Uterus (tissue), 4 donors: ENCODE measurements at places on chromosomes 6 and 20. TPM values are rescaled to one million over a fixed set of nuclear protein-coding genes. Genes with fewer than 3 reads are reported as not detected.

DNA sequence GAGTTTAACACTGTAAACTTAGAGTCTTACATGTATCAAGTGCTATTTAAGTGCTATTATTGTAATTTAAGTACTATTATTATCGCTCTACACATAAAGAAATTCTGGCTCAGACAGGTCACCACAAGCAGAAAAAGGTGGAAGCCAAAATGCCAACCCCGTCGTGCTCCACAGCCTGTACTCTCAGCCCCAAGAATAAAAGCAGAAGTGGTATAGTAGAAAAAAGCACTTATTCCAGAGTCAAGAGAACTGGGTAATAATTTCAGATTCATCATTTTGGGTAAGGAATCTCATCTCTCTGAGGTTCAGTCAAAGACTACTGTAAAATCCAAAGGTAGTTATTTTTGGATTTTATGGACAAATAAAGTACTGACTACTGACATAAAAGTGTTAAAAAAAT, 943 bp downstream of the ZUP1 start:
- no peaks in the 10 kb centered on the region for H3K4me1 ChIP-seq
- no peaks in the 10 kb centered on the region for H3K27me3 ChIP-seq
- DNase-seq = no peak
- H3K27ac ChIP-seq = peak overlapping the region; percentile 66

GRCh38 chr6:17551383-17551958, 48.6 kb upstream of the FAM8A1 start:
- DNase-seq = no peak
- no peaks in the 10 kb centered on the region for H3K36me3 ChIP-seq
- no peak overlapping the region for H3K4me3 ChIP-seq
- H3K27ac ChIP-seq = no peak overlapping the region
- H3K4me1 ChIP-seq = no peaks in the 10 kb centered on the region
- H3K27me3 ChIP-seq = no peaks in the 10 kb centered on the region

The MCCD1 gene
- total RNA-seq = not detected

- H3K27me3 ChIP-seq = no peaks in the 10 kb centered on the region
- no peaks in the 10 kb centered on the region for H3K36me3 ChIP-seq
- no peak overlapping the region for H3K27ac ChIP-seq
- H3K4me1 ChIP-seq = no peaks in the 10 kb centered on the region
- no peak for DNase-seq
Observed at GRCh38 chr6:71324194-71324785, 35.7 kb downstream of the OGFRL1 start.

DNA sequence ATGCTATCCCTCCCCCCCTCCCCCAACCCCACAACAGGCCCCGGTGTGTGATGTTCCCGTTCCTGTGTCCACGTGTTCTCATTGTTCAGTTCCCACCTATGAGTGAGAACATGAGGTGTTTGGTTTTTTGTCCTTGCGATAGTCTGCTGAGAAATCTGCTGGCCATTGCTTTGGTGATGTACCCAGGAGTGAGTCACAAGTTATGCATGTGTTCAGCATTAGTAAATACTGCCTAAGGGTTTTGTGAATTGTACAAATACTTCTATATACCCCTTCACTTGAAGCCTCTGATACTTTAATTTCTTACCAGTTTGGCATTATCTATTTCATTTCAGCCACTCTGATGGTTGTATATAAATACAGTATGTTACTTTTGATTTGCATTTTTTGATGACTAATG, 711.3 kb upstream of the GJE1 start:
- no peaks in the 10 kb centered on the region for H3K4me1 ChIP-seq
- H3K27ac ChIP-seq = no peak overlapping the region
- no peaks in the 10 kb centered on the region for H3K36me3 ChIP-seq
- no peaks in the 10 kb centered on the region for H3K27me3 ChIP-seq
- no peak overlapping the region for H3K4me3 ChIP-seq
- no peak for DNase-seq

- no peaks in the 10 kb centered on the region for H3K36me3 ChIP-seq
- no peaks in the 10 kb centered on the region for H3K27me3 ChIP-seq
- H3K4me1 ChIP-seq = no peaks in the 10 kb centered on the region
- H3K27ac ChIP-seq = no peak overlapping the region
- no peak for DNase-seq
- H3K4me3 ChIP-seq = no peak overlapping the region
Observed at GRCh38 chr6:37860226-37860839, 40.8 kb downstream of the ZFAND3 start.

- H3K4me3 ChIP-seq = no peak overlapping the region
- no peak for DNase-seq
- H3K27me3 ChIP-seq = no peaks in the 10 kb centered on the region
- no peaks in the 10 kb centered on the region for H3K4me1 ChIP-seq
- no peaks in the 10 kb centered on the region for H3K36me3 ChIP-seq
- H3K27ac ChIP-seq = no peak overlapping the region
Observed at GRCh38 chr6:154234019-154234772, 122.4 kb downstream of the IPCEF1 start.

The SLC9A8 gene
- total RNA-seq = 4.4 TPM

DNA sequence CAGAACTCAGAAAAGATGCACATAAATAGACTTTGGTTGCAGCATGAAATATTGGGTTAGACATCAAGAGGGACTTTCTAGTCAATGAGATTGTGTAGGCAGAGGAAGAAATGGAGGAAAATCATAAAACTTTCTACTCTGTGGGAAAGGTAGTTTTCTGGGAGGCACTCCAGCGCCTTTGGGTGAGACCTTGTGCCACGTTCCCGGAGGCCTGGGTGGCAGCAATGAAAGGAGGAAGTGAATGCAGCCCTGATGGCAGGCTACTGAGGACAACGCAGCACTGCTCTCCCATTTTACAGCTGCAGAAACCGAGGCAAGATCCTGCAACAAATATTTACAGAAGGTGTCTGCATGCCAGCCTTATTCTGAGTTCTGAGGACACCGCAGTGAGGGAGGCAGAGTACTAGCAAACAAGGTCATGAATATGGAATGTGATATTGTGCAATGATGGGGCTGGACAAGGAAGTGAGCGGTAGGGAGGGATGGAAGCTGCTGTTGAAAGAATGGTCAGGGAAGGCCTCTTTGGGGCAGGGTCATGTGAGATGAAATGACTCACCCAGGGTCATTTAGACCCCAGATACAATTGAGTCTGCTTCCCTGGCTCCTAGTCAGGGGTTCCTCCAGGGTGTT, 159.1 kb downstream of the TFAP2C start:
- H3K4me3 ChIP-seq = no peak overlapping the region
- DNase-seq = peak; percentile 73
- H3K27ac ChIP-seq = peak overlapping the region; percentile 64
- no peaks in the 10 kb centered on the region for H3K36me3 ChIP-seq

GRCh38 chr6:35007016-35007415, 118.0 kb downstream of the ANKS1A start:
- H3K27ac ChIP-seq = no peak overlapping the region
- H3K36me3 ChIP-seq = no peaks in the 10 kb centered on the region
- H3K27me3 ChIP-seq = no peaks in the 10 kb centered on the region
